Stimulated activated naive CD4-positive, alpha-beta T cell (primary cell): ENCODE measurements at places on chromosomes 1 and 21.

- no peak for DNase-seq
Measured at GRCh38 chr1:4273243-4273642, 373.2 kb upstream of the C1orf174 start.

- no peak for DNase-seq
Measured at GRCh38 chr1:245901037-245901436, 606.0 kb downstream of the SMYD3 start.

- DNase-seq, result no peak
Measured at GRCh38 chr1:110477041-110477440, 26.1 kb downstream of the PROK1 start.

GRCh38 chr21:35796844-35797243, 263.5 kb downstream of the SETD4 start:
- DNase-seq, result no peak

GRCh38 chr21:19461481-19462205, 1058.1 kb upstream of the TMPRSS15 start:
- DNase-seq, result no peak

- no peak for DNase-seq
Measured at GRCh38 chr1:165894591-165894990, 67.2 kb downstream of the UCK2 start.

- peak; percentile 39 for DNase-seq
Measured at GRCh38 chr21:25561668-25562641, 45.3 kb downstream of the MRPL39 start.

- no peak for DNase-seq
Measured at GRCh38 chr1:10525208-10525607, 50.5 kb downstream of the PEX14 start.

DNA sequence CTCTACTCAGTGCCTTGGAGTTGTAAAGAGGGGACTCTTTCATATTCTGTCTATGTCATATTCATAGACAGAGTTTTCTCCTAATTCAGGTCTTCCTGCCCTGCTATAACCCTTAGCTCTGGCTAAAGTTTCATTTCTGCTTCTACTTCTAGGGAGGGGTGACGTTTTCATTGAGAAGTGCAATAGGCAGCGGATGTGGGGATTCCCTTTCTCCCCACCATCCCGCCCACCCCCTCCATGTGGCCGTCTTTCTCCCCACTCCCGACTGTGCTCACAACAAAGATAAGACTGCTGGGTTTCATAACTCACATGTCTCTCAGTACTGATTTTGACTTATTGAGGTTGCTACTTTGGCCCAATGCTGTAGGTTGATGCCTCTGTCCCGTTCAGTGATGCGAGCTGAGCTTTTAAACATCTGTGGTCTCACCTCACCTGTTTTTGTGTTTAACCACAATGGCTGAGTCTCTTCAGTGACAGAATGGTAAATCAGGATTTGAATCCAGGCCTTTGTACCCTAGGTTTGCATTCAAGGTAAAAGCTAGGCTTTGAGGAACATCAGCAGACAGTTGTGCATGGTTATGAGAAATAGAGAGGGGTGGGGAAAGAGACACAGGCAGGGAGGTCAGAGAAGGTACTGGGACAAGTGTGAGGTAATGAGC, 7.8 kb upstream of the KIF14 start:
- DNase-seq, result no peak

- DNase-seq, result no peak
Measured at GRCh38 chr1:189513091-189513490, 964.6 kb downstream of the BRINP3 start.

- DNase-seq, result no peak
Measured at GRCh38 chr21:46122237-46122671, 24.3 kb downstream of the COL6A2 start.

DNA sequence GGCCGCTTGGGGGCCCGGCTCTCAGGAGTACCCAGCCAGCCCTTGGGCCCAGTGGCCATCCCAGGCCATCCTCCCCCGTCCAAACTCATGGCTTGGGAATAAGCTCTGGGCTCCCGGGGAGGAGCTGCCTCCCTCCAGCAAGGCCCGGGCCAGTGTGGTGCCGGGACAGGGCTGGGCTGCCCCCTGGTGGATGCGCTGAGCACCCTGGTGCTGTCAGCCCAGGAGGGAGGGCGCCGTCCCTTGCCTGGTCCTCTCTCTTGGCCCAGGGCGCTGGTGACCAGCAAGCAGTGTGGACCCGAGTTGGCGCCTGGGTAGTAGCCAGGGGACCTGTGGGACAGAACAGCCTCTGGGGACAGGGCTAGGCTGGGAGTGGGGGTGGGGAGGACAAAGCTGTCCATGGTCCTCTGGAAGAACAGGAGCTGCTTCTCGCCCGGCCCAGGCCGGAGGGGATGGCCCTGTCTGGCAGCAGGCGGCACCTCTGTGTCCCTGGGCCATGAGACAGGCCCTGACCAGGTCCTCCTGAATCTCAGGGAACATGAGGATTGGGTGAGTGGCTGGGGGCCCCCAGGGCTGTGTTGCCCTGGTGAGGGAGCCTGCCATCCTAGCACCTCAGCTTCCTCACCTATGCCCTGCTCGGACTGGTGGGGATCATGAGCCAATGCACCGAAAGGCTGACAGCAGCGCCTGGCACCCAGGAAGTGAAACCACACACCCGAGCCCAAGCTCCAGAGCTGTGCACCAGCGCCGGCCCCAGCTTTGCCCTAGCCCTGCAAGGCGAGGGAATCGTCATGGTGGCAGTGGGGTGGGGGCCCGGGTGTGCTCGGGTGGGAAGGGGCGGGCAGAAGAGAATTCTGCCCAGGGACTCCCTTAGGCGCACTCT, 9.4 kb downstream of the MORN1 start:
- DNase-seq, result peak; percentile 63

DNA sequence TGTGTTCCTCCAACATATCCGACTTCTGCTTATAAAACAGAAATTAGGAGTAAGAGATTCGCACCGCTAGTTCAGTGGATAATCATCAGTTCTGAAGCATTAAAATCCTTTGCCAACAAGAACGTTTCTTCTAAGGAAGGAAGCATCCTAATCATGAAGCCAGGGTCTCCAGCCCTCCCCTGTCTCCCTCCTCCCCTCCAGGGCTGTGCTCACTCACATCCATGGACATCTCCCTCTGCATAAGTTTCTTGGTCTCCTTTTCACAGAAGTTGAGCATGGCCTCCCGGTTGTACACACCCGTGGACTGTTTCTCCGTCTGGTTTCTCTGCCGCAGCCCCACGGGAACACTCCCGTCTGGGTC, 505 bp downstream of the LMOD1 start:
- no peak for DNase-seq

DNA sequence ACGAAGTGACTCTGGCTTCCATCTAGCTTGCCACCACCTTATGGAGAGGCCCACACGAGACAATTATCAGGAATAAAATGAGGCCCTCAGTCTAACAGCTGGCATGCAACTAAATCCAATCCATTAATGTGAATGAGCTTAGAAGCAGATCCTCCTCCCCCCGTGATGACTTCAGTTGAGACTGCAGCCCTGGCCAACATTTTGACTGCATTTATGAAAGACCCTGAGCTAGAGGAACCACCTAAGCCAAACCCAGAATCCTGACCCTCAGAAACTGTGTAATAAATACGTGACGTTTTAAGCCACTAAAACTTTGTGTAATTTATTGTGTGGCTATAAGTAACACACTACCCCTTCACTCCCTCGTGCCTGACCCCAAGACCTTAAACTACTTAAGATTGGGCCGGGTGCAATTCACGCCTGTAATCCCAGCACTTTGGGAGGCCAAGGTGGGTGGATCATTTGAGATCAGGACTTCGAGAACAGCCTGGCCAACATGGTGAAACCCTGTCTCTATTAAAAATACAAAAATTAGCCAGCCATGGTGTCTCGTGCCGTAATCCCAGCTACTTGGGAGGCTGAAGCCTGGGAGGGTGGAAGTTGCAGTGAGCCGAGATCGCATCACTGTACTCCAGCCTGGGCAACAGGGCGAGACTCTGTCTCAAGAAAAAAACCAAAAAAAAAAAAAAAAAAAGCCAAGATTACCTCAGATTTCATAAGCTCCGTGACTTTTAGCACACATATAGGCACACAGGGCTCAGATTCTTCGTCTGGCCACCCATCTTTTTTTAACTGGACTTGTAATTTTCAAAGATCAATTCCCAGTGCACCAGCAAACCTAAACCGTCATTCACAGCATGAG, 72.5 kb downstream of the ENAH start:
- DNase-seq, result no peak

DNA sequence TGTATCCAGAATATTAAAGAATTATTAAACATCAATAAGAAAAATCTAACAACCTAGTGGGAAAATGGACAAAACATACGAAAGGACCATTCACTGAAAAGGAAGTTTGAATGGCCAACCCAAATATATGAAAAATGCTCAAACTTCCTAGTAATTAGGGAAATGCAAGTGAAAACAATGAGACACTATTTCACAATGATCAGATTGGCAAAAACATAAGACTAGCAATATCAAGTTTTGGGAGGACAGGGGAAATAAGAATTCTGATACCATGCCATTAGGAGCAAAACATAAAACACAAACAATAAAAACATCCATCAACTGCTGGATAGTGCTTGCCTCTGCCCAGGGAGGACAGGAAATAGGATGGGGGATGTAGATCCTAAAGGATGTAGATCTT, 14.3 kb downstream of the XCL2 start:
- no peak for DNase-seq

DNA sequence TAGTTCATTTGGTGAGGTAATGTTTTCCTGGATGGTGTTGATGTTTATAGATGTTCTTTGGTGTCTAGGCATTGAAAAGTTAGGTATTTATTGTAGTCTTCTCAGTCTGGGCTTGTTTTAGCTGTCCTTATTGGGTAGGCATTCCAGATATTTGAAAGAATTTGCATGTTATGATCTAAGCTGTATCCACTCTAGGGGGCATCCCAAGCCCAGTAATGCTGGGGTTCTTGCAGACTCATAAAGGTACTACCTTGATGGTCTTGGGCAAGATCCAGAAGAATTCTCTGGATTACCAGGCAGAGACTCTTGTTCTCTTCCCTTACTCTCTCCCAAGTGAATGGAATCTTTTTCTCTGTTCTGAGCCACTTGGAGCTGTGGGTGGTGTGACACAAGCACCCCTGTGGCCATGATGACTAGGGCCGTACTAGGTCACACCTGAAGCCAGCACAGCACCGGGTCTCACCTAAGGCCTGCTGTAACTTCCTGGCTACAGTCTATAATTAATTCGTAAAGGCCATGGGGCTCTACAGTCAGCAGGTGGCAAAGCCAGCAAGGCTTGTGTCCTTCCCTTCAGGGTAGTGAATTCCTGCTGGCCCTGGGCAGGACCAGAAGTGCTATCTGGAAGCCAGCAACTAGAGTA, 74.8 kb upstream of the PDE4B start:
- no peak for DNase-seq

- DNase-seq, result no peak
Measured at GRCh38 chr1:19340387-19340937, 28.3 kb downstream of the SLC66A1 start.

GRCh38 chr1:35443768-35444518, 113.3 kb downstream of the KIAA0319L start:
- no peak for DNase-seq

- no peak for DNase-seq
Measured at GRCh38 chr1:34928699-34929496, 552 bp downstream of the DLGAP3 start.

DNA sequence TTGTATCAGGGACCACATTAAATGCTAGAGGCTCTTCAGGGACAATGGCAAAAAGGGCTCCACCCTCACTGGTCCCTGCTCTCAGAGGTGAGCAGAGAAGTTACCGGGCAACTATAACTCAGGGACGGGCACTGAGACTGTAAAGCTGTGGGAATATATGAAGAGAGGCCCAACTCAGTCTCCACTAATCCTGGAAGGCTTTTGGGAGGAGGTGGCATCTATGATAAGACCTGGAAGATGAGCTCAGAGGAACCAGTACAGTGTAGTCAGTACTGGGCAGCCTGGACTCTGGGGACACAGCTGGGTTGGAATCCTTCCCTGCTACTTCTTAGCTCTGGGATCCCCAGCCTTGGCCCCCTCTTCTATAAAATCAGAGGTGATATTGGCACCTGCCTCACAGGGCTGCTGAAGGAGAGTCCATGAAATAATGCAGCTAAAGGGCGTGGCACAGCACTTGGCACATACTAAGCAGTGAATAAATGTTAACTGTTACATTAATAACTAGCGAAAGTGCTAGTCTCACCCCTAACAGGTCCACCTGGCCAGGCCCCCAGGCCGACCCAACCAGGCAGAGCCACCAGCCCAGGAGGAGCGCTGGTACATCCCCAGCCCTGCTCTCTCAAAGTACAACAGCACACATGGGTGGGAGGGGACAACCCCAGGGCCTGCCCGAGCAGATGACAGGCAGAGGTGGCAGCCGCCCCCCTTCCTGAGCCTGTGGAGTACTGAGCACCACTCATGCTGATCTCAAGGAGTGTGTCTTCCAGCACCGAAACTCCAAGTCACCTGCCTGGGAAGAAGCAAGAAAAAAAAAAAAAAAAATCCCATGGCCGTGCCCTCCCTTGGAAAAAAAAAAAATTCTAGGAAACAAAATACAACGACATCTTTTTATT, 62.7 kb downstream of the CASZ1 start:
- no peak for DNase-seq
